Activated T-cell treated with anti-CD3 and anti-CD28 coated beads, Interleukin-2, amount 50 U/mL, for 4 hours (primary cell): ENCODE measurements at places on chromosomes 3 and 15.

- no peak for DNase-seq
These were observed 8.9 kb downstream of the OXTR start for GRCh38 chr3:8760506-8760905.

DNA sequence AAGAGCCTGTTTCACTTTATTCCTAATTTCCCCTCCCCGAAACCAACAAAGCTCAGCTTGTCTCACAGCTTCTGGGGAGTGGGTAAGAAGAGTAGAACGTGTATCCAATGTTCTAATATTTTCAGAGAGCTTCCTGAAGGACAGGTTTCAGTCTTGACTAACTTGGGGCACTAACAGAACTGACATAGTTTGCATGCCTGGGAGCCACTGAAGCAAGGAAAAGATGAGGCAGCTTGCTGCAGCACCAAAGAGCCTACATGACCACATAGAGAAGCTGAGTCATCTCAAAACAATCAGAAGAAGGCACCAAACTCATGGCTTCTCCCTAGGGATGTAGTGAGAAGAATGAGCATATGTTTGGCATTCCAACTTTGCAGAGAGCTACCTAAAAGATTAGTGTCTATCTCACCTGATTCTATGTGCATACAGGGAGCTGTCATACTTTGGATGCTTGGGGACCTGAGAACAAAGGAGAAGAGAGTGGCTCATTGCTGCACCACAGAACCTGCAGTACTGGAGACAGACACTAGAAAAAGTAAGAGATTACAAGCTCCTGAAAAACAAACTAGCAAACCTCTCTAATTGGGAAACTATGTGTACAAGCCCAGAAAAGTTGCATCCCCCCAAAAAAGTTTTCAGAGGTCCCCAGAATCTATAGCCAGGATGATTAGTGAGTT, 86.9 kb downstream of the DCLK3 start:
- DNase-seq, result no peak

GRCh38 chr15:98657721-98658120, 9.4 kb downstream of the IGF1R start:
- DNase-seq, result no peak

- no peak for DNase-seq
These were observed 56.6 kb downstream of the CEP63 start for GRCh38 chr3:134542287-134542958.

GRCh38 chr3:47384425-47384824, 3.6 kb downstream of the PTPN23 start:
- no peak for DNase-seq

- DNase-seq, result no peak
These were observed 70.4 kb downstream of the FOXP1 start for GRCh38 chr3:71513081-71513480.

DNA sequence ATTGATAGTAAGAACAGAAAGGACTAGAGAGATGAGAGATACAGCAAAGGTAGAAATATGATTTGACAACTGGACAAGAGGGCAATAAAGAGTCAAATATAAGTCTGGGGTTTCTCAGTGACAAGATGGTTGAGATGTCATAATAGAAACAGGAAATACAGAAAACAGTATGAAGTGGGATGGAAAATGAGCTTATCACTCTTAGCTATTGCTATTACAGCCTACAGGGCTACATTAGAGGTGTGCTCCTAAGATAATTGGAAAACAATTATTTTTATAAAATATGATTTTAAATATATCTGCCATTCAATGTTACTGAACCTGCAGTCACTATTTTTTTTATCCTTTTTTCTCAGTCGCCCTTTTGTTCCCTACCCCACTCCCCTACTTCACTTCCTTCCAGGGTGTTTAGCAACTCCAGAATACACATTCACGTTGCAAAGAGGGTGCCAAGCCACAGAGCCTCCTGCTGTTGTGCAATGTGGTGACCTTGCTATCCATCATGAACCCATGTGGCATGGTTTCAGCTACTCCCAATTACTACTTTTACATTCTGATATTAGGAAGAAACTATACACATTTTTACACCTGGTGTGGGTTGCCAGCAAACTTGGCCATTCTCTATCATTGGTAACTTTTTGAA, 6.0 kb downstream of the NRG4 start:
- no peak for DNase-seq

- no peak for DNase-seq
These were observed 168.1 kb upstream of the LRRN1 start for GRCh38 chr3:3631114-3631513.

GRCh38 chr3:73024836-73025235, 28.2 kb downstream of the PPP4R2 start:
- no peak for DNase-seq

- DNase-seq, result no peak
These were observed 2.9 kb upstream of the TFG start for GRCh38 chr3:100706365-100706764.

GRCh38 chr3:48026951-48027908, 11.0 kb upstream of the MAP4 start:
- DNase-seq, result no peak

DNA sequence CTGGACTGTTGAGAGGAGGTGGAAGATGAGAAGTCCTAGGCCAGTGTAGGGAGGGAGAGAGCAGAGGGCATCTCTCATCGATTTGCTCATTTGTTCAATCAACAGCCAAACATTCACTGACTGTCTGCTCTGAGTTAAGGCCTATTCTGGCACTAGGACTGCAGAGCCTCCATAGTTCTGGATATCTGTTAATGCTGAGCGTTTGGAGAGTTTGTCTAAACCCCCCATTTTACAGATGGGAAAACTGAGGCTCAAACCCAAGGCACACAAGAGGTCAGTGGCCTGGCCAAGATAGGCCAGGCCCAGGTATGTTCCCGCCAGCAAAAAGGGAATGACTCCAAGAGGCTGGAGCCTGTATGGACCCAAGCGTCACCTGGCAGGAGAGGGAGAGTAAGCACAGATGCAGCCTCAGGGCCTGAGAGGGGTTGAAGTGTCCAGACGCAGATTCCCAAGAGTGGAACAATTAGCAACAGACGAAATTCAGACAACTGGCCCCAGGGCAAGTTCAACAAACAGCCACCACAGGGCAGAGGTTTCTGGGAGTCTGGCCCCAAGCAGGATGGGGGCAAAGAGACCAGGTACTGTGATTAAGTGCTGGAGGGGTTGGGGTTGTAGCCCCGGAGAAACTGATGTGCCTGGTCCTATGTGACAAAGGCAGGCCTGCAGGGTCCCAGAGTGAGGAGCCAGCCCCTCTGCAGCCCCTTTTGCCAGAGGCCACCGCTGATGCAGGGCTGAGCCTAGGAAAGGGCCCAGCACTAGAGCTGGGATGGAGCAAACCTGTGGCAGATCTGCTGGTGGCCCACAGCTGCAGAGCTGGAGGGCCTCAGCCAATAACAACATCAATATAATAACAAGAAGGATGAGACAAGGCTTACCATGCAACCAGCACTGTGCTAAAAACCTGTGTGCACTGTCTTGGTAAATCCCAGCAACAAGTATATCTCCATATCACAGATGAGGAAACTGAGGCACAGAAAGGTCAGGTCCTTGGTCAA, 245.1 kb upstream of the TLE3 start:
- DNase-seq, result no peak

GRCh38 chr15:71662306-71662705, 148.0 kb upstream of the NR2E3 start:
- DNase-seq, result no peak

- DNase-seq, result no peak
These were observed 866 bp downstream of the SLC49A4 start for GRCh38 chr3:122795674-122796195.

- no peak for DNase-seq
These were observed 30.4 kb downstream of the GOLGA6L2 start for GRCh38 chr15:23416349-23417276.

- DNase-seq, result no peak
These were observed 58.1 kb downstream of the SLC6A6 start for GRCh38 chr3:14460342-14461005.

- no peak for DNase-seq
These were observed 47.0 kb downstream of the MAP2K1 start for GRCh38 chr15:66433726-66434125.

GRCh38 chr3:189534531-189534930, 96.7 kb upstream of the TP63 start:
- DNase-seq, result no peak
